ENCODE measurements at places on chromosomes 1 and 21. TPM values are rescaled to one million over a fixed set of nuclear protein-coding genes. Genes with fewer than 3 reads are reported as not detected.

S100B gene
- total RNA-seq = 8.3 TPM

ST6GALNAC5 gene
- total RNA-seq = 0.46 TPM

TFF3 gene
- total RNA-seq = 3.4 TPM

RYR2 gene
- 694 TPM for total RNA-seq

MTHFR gene
- total RNA-seq = 34.1 TPM

TINAGL1 gene
- 273 TPM for total RNA-seq

AGRN gene
- 14.1 TPM for total RNA-seq

LINGO4 gene
- 0.68 TPM for total RNA-seq

LCE2A gene
- total RNA-seq = not detected

Data from Right ventricle myocardium inferior (tissue), 1 donor.